ENCODE measurements at places on chromosomes 7 and 10.

GRCh38 chr10:118729641-118730258 is 25.0 kb downstream of the CACUL1 start:
- peaks cover 58% of the 10 kb centered on the region for H3K4me1 ChIP-seq
- H3K36me3 ChIP-seq = no peaks in the 10 kb centered on the region
- no peak overlapping the region for H3K4me3 ChIP-seq
- peak overlapping the region; percentile 14 for H3K27ac ChIP-seq
- peak; percentile 51 for DNase-seq

DNA sequence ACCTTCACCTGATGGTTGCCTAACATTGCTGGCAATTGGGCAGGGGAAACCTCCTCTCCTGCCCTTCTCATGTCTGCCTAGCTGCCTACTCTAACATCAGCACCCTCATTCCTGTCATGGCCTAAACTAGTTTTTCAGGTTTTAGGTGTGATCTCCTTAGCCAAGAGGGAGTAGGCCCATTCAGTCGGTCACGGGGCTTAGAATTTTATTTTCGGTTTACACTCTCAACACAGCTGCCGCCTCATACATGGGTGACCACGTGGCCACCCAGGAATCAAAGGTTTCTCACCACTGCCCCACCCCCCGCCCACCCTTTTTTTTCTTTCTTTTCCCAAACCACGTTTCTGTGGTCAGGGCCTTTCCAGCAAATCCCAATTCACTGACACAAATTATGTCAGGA is 97.2 kb downstream of the RALA start:
- DNase-seq = no peak
- H3K36me3 ChIP-seq = no peaks in the 10 kb centered on the region
- H3K4me1 ChIP-seq = no peaks in the 10 kb centered on the region

- H3K36me3 ChIP-seq = no peaks in the 10 kb centered on the region
- no peak overlapping the region for H3K27ac ChIP-seq
- peaks cover 16% of the 10 kb centered on the region for H3K4me1 ChIP-seq
- H3K4me3 ChIP-seq = no peak overlapping the region
Measured at GRCh38 chr7:76343294-76343930, 15.4 kb downstream of the YWHAG start.

DNA sequence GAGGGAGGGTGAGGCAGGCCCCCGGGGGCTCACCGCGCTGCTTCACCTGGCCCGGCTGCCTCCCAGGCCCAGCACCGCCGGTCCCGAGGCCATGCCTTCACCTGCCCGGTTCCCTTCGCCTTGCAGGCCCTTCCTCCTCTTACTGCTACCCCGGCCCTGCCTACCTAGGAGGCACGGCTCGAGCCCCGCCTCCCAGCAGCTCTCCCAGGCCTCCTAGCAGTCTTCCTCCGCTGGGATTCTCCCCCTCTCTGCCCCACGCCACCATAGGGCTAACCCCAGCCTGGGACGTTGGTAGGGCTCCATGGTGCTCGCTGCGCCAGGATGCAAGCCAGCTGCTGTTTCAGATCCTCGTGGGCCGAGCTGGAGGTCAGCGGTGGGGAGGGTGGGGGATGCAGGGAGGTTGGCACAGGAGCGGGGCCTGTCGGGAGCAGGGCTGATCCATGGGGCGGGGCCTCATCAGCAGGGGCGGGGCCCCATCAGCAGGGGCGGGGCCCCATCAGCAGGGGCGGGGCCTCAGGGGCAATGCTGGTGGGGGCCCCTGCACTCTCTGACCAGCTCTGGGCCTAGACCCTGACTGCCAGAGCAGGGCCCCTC is 63.3 kb downstream of the RASGEF1A start:
- no peaks in the 10 kb centered on the region for H3K27me3 ChIP-seq
- no peaks in the 10 kb centered on the region for H3K36me3 ChIP-seq
- no peaks in the 10 kb centered on the region for H3K4me1 ChIP-seq
- H3K4me3 ChIP-seq = no peak overlapping the region
- no peak overlapping the region for H3K27ac ChIP-seq

DNA sequence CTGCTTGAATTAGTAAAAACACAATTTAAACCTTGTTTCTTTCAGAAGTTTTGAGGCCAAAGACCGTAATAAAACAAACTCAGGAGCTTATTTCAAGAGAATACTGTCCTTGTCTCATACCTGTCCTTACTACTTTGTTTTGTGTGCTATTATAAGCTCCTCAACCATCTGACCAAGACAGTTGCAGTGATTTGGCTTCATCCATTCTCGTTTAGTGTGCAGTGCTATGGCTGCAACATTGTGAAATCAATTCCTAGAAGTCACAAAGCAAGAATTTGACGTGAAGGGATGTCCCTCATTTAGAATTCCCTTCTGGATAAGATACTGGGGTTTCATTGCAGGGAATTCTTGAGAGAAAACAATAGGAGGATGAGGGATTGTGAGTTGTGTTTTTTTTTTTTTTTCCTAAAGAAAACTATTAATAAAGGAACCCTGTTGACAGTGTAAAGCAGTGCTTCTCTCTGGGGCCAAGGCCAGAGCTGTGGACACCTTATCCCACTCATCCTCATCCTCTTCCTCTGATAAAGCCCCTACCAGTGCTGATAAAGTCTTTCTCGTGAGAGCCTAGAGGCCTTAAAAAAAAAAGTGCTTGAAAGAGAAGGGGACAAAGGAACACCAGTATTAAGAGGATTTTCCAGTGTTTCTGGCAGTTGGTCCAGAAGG is at the start of gene OIT3:
Gene OIT3, plus strand, starts transcription at position 604 of the 663 bp plus-strand sequence. CDS start 60 bp downstream, outside the sequence.
- no peak for DNase-seq
- H3K36me3 ChIP-seq = no peaks in the 10 kb centered on the region
- H3K4me3 ChIP-seq = no peak within 1 kb of the TSS
- H3K27me3 ChIP-seq = no peaks in the 10 kb centered on the region
- H3K4me1 ChIP-seq = no peaks in the 10 kb centered on the region

GRCh38 chr10:4809156-4809555 is 16.9 kb upstream of the AKR1E2 start:
- no peaks in the 10 kb centered on the region for H3K4me1 ChIP-seq
- no peaks in the 10 kb centered on the region for H3K27me3 ChIP-seq
- no peak overlapping the region for H3K4me3 ChIP-seq
- no peak for DNase-seq

DNA sequence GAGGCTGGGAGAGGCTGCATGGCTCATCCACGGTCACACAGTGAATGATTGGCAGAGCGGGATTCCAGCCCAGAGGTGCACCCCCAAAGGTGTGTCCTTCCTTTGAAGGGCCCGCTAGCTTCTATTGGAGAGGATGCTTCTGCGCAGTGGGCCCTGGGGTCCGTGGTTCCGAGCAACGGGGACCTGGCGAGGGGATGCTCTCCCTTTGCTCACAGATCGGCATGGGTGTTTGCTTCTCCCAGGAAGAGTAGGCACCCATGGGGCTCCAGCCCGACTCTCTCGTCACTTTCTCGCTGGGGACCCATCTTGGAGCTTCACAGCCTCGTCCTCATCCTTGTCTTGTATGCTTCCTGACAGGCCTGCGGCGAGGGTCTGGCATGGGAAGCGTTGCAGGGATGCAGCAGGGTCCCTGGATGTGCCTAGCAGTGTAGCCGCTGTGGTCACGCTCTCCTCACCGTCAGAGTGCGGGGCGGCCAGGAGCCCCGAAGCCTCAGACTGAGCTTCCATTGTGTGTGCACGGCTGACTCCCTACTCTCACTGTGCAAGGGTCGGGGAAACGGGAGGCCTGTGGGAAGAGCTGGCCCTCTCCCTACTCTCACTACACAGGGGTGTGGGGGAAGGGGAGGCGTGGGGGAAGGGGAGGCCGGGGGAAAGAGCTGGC is 538.5 kb upstream of the FOXK1 start:
- H3K4me1 ChIP-seq = no peaks in the 10 kb centered on the region
- no peak for DNase-seq
- H3K27me3 ChIP-seq = no peaks in the 10 kb centered on the region
- no peak overlapping the region for H3K4me3 ChIP-seq
- H3K36me3 ChIP-seq = no peaks in the 10 kb centered on the region

DNA sequence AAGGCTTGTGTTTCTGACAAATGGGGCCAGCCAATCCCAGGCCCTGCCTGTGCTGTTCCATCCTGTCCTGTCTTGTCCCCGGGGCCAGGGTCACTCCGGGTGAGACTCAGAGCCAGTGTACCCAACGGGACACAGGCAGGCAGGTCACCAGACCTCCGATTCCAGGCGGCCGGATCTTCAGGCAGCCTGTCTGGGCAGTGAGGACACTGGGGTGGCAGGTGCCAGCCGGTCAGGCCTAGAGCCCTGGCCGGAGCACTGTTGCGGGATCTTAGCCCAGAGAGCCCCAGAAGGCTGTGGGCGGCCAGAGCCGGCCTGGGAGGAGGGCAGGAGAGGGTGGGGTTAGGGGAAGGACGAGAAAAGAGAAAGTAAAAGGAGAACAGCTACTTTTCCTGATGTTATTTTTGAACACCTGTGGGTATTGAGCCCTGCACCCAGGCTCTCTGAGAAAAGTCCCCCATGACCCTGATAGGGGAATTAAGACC is 134.3 kb upstream of the TNRC18 start:
- H3K4me1 ChIP-seq = peaks cover 47% of the 10 kb centered on the region
- no peaks in the 10 kb centered on the region for H3K36me3 ChIP-seq
- DNase-seq = no peak
- H3K4me3 ChIP-seq = peak overlapping the region; percentile 57
- peak overlapping the region; percentile 85 for H3K27ac ChIP-seq
- peaks cover 4% of the 10 kb centered on the region for H3K27me3 ChIP-seq

GRCh38 chr7:56287429-56288138 is 171.4 kb upstream of the NUPR2 start:
- no peaks in the 10 kb centered on the region for H3K36me3 ChIP-seq
- no peak overlapping the region for H3K4me3 ChIP-seq
- H3K27me3 ChIP-seq = no peaks in the 10 kb centered on the region
- no peak overlapping the region for H3K27ac ChIP-seq
- no peak for DNase-seq

- H3K4me1 ChIP-seq = no peaks in the 10 kb centered on the region
- H3K27ac ChIP-seq = no peak overlapping the region
- no peaks in the 10 kb centered on the region for H3K27me3 ChIP-seq
- no peaks in the 10 kb centered on the region for H3K36me3 ChIP-seq
- no peak overlapping the region for H3K4me3 ChIP-seq
- DNase-seq = no peak
Measured at GRCh38 chr10:24343686-24344085, 134.7 kb downstream of the KIAA1217 start.

- no peaks in the 10 kb centered on the region for H3K36me3 ChIP-seq
- no peaks in the 10 kb centered on the region for H3K27me3 ChIP-seq
- DNase-seq = no peak
- no peaks in the 10 kb centered on the region for H3K4me1 ChIP-seq
- no peak overlapping the region for H3K4me3 ChIP-seq
Measured at GRCh38 chr10:92091965-92092364, 168.4 kb downstream of the BTAF1 start.

DNA sequence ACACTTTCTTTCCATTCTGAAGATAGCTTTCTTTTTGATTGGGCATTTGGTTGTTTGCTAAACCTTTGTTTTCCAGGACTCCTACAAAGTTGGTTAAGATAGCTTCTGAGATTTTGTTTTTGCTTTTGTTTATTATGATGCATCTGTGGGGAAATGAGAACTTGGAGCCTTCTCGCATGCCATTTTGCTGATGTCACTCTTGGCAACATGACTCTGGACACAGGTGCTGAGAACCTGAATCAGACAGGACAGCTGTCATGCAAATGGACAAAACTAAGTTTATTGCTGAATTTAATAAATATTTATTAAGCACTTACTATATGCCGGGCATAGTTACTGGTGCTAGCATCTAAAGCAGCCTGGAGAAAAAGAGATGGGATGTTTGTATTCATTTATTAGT is 274.1 kb downstream of the ZEB1 start:
- H3K4me1 ChIP-seq = no peaks in the 10 kb centered on the region
- H3K4me3 ChIP-seq = no peak overlapping the region
- no peak overlapping the region for H3K27ac ChIP-seq
- DNase-seq = no peak
- no peaks in the 10 kb centered on the region for H3K36me3 ChIP-seq
- H3K27me3 ChIP-seq = no peaks in the 10 kb centered on the region

- no peaks in the 10 kb centered on the region for H3K27me3 ChIP-seq
- H3K27ac ChIP-seq = no peak within 1 kb of the TSS
- DNase-seq = peak; percentile 29
- no peaks in the 10 kb centered on the region for H3K4me1 ChIP-seq
- H3K4me3 ChIP-seq = no peak within 1 kb of the TSS
Measured at GRCh38 chr10:116742367-116743265, at the start of gene HSPA12A. HSPA12A (minus strand) TSS chr10:116742566; CDS start chr10:116742469, 97 bp downstream.

- no peaks in the 10 kb centered on the region for H3K27me3 ChIP-seq
- no peak overlapping the region for H3K27ac ChIP-seq
- no peaks in the 10 kb centered on the region for H3K4me1 ChIP-seq
Measured at GRCh38 chr10:10589540-10590303, 427.9 kb upstream of the CELF2 start.

DNA sequence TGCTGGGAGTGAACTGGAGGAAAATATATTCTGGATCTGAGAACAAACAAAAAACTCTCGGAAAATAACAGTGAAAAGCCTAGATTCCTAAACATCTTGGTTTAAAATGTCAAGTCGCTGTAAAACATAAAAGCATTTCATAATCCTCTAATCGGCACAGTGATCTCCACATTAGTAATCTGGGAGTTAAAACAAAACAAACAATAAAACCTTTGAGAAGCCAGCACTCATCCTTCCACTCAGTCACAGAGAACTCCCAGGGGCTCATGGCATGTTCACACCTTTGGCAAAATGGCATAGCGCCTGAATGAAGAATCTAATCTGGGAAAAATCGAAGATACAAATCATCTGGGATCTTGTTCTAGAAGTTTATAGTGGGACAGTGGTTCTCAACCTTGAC is 24.1 kb upstream of the HPS1 start:
- no peaks in the 10 kb centered on the region for H3K27me3 ChIP-seq
- H3K27ac ChIP-seq = no peak overlapping the region
- no peak overlapping the region for H3K4me3 ChIP-seq
- H3K4me1 ChIP-seq = no peaks in the 10 kb centered on the region
- H3K36me3 ChIP-seq = no peaks in the 10 kb centered on the region
- DNase-seq = no peak

GRCh38 chr10:69499726-69500689 is 48.7 kb downstream of the TSPAN15 start:
- no peak overlapping the region for H3K27ac ChIP-seq
- H3K36me3 ChIP-seq = no peaks in the 10 kb centered on the region
- DNase-seq = no peak
- H3K4me3 ChIP-seq = no peak overlapping the region

GRCh38 chr10:87861566-87861952 is 1.8 kb downstream of the KLLN start:
- peak overlapping the region; percentile 90 for H3K4me3 ChIP-seq
- DNase-seq = no peak
- H3K36me3 ChIP-seq = peaks cover 10% of the 10 kb centered on the region
- no peaks in the 10 kb centered on the region for H3K27me3 ChIP-seq

GRCh38 chr10:22322641-22323160 is 1.8 kb downstream of the BMI1 start:
- peaks cover 13% of the 10 kb centered on the region for H3K27me3 ChIP-seq
- no peaks in the 10 kb centered on the region for H3K36me3 ChIP-seq
- no peak for DNase-seq
- H3K4me3 ChIP-seq = peak overlapping the region; percentile 58

DNA sequence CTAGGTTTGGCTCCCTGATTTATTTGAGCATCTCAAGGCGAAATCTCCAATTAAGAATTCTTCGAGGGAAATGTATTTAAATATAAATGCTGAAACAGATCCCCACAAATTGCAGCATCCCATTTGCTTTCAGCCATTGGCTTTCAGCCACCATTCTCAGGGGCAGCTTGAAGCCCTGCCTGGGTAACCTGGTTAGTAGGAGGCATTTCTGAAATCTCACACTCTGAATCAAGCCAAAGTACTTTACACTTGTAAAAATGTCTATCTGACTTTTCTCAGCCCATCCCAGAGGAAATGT is 49.1 kb downstream of the GCC1 start:
- no peak overlapping the region for H3K4me3 ChIP-seq
- H3K4me1 ChIP-seq = no peaks in the 10 kb centered on the region
- H3K27ac ChIP-seq = no peak overlapping the region

- no peak overlapping the region for H3K4me3 ChIP-seq
- no peak overlapping the region for H3K27ac ChIP-seq
- no peaks in the 10 kb centered on the region for H3K27me3 ChIP-seq
- DNase-seq = peak; percentile 54
- no peaks in the 10 kb centered on the region for H3K36me3 ChIP-seq
Measured at GRCh38 chr7:87312215-87312865, 33.1 kb upstream of the CROT start.

All from naive thymus-derived CD4-positive, alpha-beta T cell (primary cell).